Activated naive CD4-positive, alpha-beta T cell treated with anti-CD3 and anti-CD28 coated beads for 36 hours (primary cell): ENCODE measurements at places on chromosomes 2 and 18. TPM values are rescaled to one million over a fixed set of nuclear protein-coding genes. Genes with fewer than 3 reads are reported as not detected.

GRCh38 chr2:88831792-88832248 is 140.3 kb downstream of the RPIA start:
- H3K36me3 ChIP-seq: no peaks in the 10 kb centered on the region
- peak; percentile 74 for DNase-seq
- no peaks in the 10 kb centered on the region for H3K4me1 ChIP-seq

ABCB11 gene
- not detected for total RNA-seq

DNA sequence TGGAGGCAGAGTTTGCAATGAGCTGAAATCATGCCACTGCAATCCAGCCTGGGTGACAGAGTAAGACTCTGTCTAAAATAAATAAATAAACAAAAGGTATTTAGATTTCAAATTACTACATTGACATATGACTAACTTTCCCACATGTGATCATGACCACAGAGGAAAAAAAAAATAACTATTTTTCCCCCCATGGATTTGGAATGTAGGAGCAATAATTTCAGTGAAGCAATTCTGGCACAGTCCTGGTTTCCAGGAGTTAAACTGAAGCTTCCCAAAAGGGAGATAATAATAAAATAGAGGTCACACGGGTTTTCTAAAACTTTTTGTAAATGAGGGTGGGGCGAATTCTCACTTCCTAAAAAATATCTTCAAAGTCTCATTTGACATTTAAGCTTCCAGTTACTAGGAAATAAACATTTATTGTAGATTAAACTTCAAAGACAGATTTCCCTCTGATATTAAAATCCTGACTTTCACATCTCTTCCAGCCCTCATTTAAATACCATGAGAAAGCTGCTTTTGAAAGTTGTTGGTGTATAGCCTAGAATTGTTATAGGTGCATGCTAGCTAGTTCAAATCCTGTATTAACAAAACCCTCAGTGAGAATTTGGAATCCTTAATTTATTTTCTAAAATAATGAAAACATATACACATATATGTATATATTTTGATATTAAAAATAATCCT is 20.7 kb downstream of the SLC19A3 start:
- H3K4me1 ChIP-seq: no peaks in the 10 kb centered on the region
- H3K27me3 ChIP-seq: peaks cover 11% of the 10 kb centered on the region
- no peaks in the 10 kb centered on the region for H3K36me3 ChIP-seq
- no peak overlapping the region for H3K4me3 ChIP-seq
- DNase-seq: no peak
- H3K27ac ChIP-seq: no peak overlapping the region

GRCh38 chr18:6775702-6776101 is 46.2 kb downstream of the ARHGAP28 start:
- no peak for DNase-seq
- H3K27ac ChIP-seq: no peak overlapping the region
- H3K4me1 ChIP-seq: no peaks in the 10 kb centered on the region
- no peak overlapping the region for H3K4me3 ChIP-seq
- peaks cover 1% of the 10 kb centered on the region for H3K27me3 ChIP-seq

GRCh38 chr2:150491430-150491829 is 4.0 kb upstream of the RND3 start:
- H3K36me3 ChIP-seq: no peaks in the 10 kb centered on the region
- H3K27me3 ChIP-seq: peaks cover 37% of the 10 kb centered on the region
- peaks cover 7% of the 10 kb centered on the region for H3K4me1 ChIP-seq
- H3K4me3 ChIP-seq: no peak overlapping the region
- DNase-seq: no peak

- no peaks in the 10 kb centered on the region for H3K36me3 ChIP-seq
- H3K4me1 ChIP-seq: no peaks in the 10 kb centered on the region
- peaks cover 5% of the 10 kb centered on the region for H3K27me3 ChIP-seq
- H3K4me3 ChIP-seq: no peak overlapping the region
- no peak overlapping the region for H3K27ac ChIP-seq
- no peak for DNase-seq
Observed at GRCh38 chr2:29249666-29250253, 134.5 kb downstream of the CLIP4 start.

GRCh38 chr18:43574974-43575373 is 297.7 kb upstream of the SYT4 start:
- H3K4me1 ChIP-seq: no peaks in the 10 kb centered on the region
- H3K36me3 ChIP-seq: no peaks in the 10 kb centered on the region
- no peak overlapping the region for H3K4me3 ChIP-seq
- H3K27ac ChIP-seq: no peak overlapping the region
- DNase-seq: no peak

- no peaks in the 10 kb centered on the region for H3K36me3 ChIP-seq
- no peak overlapping the region for H3K4me3 ChIP-seq
Observed at GRCh38 chr18:58177896-58178470, 134.0 kb downstream of the NEDD4L start.

DNA sequence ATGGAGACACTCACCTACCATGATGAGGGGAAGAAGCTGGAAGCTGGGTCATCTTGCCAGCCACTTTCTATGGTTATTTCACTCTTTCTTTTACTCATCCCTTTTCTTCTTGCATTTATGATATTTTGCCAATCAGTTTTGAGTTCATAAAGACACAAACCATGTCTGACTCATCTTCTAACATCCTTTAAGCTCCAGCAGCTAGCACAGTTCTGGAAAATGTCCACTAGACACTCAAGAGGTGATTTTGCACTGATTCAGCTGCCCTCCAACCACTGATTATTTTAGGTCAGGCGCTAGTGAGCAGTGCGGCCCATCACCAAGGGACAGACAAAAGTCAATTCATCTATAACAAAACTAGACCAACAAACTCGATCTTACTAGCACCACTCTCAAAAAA is 537.1 kb upstream of the ID2 start:
- H3K4me3 ChIP-seq: no peak overlapping the region
- no peak for DNase-seq
- H3K36me3 ChIP-seq: no peaks in the 10 kb centered on the region
- H3K27me3 ChIP-seq: no peaks in the 10 kb centered on the region
- H3K27ac ChIP-seq: no peak overlapping the region

ZEB2 gene
- 4.9 TPM for total RNA-seq

DNA sequence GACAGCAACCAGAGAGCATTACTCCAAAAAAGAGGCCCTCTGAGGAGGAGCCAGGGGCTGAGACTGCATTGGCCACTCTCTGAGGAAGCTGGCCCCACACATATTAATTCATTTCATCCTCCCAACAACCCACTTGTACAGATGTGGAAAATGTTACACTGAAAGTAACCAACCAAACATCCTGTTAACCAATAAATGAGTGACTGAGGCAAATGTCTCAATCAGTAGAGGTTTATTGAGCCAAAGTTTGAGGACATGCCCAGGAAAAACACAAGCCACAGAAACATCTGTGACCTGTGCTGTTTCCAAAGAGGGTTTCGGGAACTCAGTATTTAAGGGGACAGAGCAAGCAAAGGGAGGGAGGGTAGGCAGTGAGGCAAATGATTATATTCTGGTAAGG is 53.0 kb downstream of the SKA1 start:
- peaks cover 4% of the 10 kb centered on the region for H3K27me3 ChIP-seq
- DNase-seq: no peak
- no peak overlapping the region for H3K27ac ChIP-seq
- H3K36me3 ChIP-seq: no peaks in the 10 kb centered on the region
- H3K4me1 ChIP-seq: no peaks in the 10 kb centered on the region

DNA sequence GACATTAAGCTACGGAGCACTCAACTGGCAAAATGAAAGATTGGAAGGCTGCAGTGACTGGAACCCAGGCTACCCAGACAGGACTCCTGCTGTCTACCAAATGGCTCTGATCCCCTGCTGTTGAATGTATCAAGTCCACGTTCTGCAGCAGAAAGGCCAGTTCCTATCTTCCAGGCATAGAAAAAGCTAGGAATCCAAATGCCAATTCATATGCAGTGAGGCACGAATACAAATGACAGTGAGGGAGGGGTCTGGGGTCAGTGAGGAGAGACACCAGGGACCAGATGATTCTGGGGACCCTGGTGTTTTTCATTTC is 5.3 kb downstream of the NRP2 start:
- H3K4me1 ChIP-seq: peaks cover 23% of the 10 kb centered on the region
- H3K27me3 ChIP-seq: peaks cover 49% of the 10 kb centered on the region
- H3K27ac ChIP-seq: no peak overlapping the region
- H3K4me3 ChIP-seq: no peak overlapping the region
- no peaks in the 10 kb centered on the region for H3K36me3 ChIP-seq

DNA sequence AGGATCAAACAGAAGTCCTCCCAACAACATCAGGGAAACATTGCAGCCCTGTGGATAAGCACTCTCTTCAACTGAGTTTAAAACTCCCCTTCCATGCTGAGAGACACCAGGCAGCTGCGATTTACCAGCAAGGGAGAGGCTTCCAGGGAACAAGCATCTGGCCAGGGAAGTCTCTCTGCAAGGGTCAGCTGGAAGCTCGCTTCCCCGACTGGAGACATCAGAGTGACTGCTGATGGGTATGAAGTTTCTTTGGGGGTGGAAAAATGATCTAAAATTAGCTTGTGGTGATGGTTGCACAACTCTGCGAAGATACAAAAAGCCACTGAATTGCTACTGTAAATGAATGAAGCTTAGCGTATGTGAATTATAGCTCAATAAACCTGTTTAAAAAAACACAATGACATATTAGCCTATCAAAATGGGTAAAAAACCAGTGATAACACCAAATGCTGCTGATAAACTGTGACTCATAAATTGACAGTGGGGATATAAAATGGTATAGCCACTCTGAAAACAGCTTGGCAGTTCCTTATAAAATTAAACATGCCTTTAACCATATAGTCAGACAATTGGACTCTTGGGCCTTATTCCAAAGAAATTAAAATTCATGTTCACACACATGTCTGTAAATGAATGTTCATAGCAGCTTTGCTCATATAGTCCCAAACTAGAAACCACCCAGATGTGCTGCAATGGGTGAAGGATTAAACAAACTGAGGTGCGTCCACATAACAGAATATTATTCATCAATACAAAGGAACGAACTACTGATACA is 1082.0 kb downstream of the SOCS6 start:
- no peak for DNase-seq
- no peak overlapping the region for H3K4me3 ChIP-seq
- no peak overlapping the region for H3K27ac ChIP-seq
- no peaks in the 10 kb centered on the region for H3K36me3 ChIP-seq

DNA sequence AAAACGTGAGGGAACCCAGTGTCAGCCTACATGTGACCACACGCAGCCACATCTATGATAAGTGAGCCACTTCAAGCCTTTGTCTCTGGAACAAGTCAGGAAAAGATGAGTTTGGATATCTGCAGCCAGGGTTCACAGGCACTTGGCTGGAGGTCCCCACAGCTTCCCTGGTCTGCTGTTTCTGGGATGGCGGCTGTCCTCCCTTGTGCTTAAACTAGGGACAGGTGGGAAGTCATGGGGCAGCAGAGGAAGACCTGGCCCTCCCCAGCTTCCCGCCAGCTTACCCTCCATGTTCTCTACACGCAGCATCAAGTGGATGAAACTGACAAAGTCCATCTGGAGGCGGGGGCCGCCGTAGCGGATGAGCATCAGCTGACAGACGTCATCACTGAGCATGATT is 38.5 kb upstream of the GALNT14 start:
- DNase-seq: no peak
- H3K4me1 ChIP-seq: no peaks in the 10 kb centered on the region
- no peaks in the 10 kb centered on the region for H3K36me3 ChIP-seq
- H3K4me3 ChIP-seq: no peak overlapping the region
- no peak overlapping the region for H3K27ac ChIP-seq

GRCh38 chr2:208249296-208249695 is 5.6 kb downstream of the IDH1 start:
- no peak overlapping the region for H3K4me3 ChIP-seq
- H3K27me3 ChIP-seq: no peaks in the 10 kb centered on the region
- H3K36me3 ChIP-seq: peaks cover 25% of the 10 kb centered on the region
- H3K27ac ChIP-seq: no peak overlapping the region
- no peak for DNase-seq

DNA sequence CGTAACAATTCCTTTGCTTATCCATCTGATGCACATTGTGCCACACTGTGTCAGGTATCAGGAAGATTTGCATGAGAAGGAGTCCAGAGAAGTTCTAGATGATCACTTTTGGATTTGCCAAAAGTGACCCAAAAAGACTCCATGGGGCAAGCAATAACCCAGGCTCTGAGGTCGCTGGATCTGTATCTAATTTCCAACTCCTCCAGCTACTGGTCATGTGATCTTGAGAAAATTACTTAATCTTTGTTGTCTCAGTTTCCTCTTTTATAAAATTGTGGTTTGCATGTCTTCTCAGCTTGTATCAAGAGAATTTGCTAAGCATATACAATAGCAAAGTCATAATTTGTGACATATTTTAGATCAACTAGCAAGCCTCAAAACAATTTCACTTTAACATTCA is 61.3 kb upstream of the ITGA4 start:
- H3K4me1 ChIP-seq: peaks cover 28% of the 10 kb centered on the region
- H3K27me3 ChIP-seq: no peaks in the 10 kb centered on the region
- H3K4me3 ChIP-seq: no peak overlapping the region
- no peak for DNase-seq
- H3K36me3 ChIP-seq: no peaks in the 10 kb centered on the region
- H3K27ac ChIP-seq: no peak overlapping the region

PSMA8 gene
- total RNA-seq: 2.1 TPM

GRCh38 chr2:158112992-158113391 is 11.3 kb downstream of the UPP2 start:
- no peak overlapping the region for H3K4me3 ChIP-seq
- no peak overlapping the region for H3K27ac ChIP-seq
- H3K27me3 ChIP-seq: peaks cover 11% of the 10 kb centered on the region
- DNase-seq: no peak
- H3K4me1 ChIP-seq: no peaks in the 10 kb centered on the region

C2orf49 gene
- 16.4 TPM for total RNA-seq

GRCh38 chr2:220417503-220417902 is 790.1 kb downstream of the SLC4A3 start:
- no peak overlapping the region for H3K4me3 ChIP-seq
- H3K27ac ChIP-seq: no peak overlapping the region
- H3K27me3 ChIP-seq: no peaks in the 10 kb centered on the region

- H3K4me3 ChIP-seq: no peak overlapping the region
- no peaks in the 10 kb centered on the region for H3K36me3 ChIP-seq
- H3K27ac ChIP-seq: no peak overlapping the region
- H3K4me1 ChIP-seq: no peaks in the 10 kb centered on the region
- no peak for DNase-seq
Observed at GRCh38 chr2:159045545-159046454, 77.4 kb downstream of the TANC1 start.
